ENCODE measurements at places on chromosomes 1 and 21. TPM values are rescaled to one million over a fixed set of nuclear protein-coding genes. Genes with fewer than 3 reads are reported as not detected.
A peak's percentile ranks its signal among the peaks of the same experiment; 100 is the strongest.

Gene TRIM63
- total RNA-seq = not detected

Gene OR14K1
- total RNA-seq = not detected

DNA sequence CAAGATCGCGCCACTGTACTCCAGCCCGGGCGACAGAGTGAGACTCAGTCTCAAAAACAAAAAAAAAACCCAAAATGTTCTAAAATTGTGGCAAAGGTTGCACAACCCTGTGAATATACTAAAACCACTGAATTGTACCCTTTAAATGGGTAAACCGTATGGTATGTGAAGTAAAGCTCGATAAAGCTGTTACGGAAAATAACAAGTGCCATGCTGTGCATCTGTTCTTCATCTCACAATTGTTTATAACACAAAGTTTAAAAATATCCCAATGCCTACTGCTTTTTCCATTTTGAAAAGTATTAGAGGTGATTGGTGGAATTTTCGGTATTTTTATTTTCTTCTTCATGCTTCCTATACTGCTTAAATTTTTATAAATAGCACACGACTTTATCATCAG, 111.5 kb downstream of the ENAH start:
- DNase-seq = no peak

Gene SLC25A34
- total RNA-seq = 1.5 TPM

- DNase-seq = no peak
Measured at GRCh38 chr1:47576758-47577115, 138.9 kb downstream of the FOXD2 start.

DNA sequence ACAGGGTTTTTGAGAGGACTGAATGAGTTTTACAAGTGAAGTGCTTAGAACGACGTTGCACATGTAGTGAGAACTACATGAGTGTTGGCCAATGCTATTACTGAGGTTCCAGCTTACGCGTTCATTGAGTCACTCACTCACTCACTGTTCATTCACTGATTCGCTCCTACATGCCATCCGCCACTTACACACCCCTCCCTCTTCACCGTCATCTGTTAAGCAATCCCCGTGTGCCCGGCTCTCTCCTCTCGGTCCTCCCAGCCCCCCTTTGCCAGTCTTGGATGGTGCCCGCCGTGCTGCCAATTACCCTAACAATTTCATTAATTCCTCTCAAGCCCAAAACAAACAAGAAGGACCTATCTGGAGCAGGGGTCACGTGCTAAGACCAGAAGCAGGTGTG, 27.3 kb upstream of the EPHA2 start:
- no peak for DNase-seq

DNA sequence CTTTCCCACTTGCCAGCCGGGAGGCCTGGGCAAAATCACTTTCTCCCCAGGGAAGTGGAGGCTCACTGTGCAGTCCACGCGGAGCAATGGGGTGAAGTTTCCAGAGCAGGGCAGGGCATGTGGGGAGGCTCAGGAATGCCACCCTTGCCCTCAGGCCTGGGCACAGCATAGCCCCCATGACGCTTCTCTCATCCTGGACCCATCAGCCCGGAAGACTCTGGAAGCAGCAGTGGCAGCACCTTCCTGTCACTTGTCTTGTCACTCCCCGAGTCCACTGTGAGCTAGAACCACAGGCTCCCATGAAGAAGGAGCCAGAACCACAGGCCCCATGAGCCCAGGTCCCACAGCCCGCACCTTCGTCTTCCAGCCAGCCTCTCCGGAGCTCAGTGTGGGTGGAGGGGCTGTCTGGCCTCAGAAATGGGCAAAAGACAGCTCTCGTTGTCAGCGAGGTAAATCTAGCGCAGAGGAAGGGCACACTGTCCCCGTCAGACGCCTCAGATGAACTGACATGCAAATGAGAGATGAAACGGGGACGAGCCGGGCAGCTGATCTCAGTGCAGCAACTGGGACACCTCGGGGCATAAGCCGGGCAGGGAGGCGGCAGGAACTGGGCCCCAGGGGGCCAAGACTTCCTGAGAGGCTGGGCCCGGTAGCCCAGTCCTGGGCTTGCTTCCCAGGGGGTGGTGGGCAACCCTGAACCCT, 6.1 kb downstream of the PDE9A start:
- DNase-seq = no peak

Gene RPS6KA1
- total RNA-seq = 264 TPM

Gene ETV3L
- total RNA-seq = not detected

GRCh38 chr1:218247339-218247738, 37.8 kb upstream of the RRP15 start:
- no peak for DNase-seq

Gene PIK3R3
- 3.2 TPM for total RNA-seq

Gene VSIG8
- not detected for total RNA-seq

DNA sequence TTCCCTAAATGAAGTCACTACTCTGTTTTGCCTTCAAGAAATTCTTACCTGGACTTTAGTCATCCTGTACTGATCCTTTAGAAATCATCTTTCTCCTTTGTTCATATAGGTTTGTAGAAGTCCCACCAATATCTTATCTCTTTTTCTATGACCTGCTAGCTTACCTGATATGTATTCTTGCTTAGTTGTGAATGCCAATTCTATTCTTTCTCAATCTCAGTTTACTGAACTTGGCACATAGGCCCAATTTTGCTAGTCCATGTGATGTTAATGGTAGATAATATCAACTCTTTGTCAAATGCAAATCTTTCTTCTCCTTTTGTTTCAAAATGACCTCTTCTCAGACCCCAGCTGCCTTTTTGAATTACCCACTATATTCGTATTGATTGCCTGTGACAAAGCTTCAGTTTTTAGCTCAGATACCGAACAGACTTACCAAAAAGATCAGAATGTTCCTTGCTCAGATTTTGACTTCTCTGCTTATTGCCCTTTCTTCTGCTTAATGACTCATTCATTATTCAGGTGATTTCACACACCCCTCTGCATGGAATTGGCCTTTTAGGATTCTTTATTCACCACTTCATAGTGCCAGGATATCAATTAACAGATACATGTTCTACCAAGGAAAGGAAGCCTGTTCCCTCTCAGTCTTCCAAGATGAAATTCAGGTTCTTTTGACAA, 20.6 kb downstream of the IPO9 start:
- no peak for DNase-seq

Gene KDF1
- total RNA-seq = not detected

GRCh38 chr1:237340892-237341291, 298.9 kb downstream of the RYR2 start:
- DNase-seq = no peak

DNA sequence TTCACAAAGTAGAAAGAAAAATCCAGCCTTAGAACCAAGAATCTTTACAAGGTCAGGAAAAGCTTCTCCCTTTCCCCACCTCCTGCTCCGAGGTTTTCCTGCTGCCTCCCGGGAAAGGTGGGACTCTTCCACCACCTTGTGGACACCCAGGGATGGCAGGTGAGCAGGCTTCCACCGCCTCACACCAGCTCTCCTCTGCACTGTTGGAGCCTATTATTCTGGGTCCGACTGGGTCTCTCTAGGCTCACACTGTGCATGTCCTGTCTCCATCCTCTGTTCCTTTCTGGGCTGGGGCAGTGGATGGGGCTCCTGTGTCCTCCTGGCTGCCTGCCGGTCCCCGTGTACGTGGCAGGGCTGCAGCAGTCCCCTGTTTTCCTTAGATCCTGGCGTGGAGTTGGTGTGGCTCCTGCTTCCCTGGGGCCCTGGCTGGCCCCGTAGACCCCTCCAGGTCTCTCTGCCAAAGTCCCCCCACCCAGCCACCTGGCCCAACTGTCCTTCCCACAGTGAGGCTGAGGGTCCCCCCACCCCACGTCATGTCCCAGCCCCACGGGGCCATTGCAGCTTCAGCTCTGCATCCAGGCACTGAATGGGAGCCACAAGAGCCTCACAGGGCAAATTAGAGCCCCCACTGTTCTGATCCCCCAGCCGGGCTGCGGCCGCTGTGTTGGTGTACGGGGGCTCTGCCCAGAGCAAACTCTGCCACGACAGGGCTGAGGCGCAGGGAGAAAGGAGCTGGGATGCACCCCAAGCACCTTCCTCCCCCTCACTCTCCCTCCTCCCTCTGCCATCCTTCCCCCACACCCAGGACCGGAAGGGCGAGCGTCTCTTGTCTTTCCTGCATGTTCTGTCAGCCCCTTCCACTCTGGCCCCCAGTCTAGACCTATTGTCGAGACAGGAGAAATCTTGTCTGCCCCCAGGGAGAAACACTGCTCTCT, 3.3 kb upstream of the SLC45A1 start:
- DNase-seq = peak; percentile 83

DNA sequence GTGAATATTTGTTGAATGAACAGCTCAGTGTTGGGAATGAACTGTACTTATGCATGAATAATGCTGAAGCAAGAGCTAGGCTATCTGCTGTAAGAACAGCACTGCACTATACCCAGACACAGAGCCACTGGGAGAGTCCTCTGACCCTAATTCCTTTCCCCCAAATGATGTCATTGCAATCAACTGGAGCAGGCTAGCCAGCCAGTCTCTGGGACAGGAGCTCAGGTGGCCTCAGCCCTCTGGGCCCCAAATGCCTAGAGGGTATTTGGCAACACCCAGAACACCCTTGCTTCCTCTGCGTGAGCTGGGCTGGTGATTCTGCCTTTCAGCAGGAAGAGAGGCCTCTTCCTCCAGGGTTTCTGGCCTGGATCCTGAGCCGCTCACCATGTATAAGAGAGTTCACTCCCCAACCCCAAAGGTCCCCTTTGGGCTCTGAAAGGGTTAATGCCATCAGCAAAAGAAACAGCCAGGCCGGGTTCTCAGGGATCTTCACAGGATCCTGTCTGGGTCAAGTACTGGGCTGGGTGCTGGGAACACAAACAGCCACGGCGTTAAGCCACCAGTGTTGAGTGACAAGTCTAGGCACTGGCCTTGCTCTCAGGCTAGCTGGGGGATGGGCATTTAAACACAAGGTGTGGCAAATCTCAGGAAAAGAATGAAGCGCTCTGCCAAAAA, 3.7 kb upstream of the PADI4 start:
- DNase-seq = no peak

Gene GJA8
- not detected for total RNA-seq

- no peak for DNase-seq
Measured at GRCh38 chr1:81406292-81406999, 394.3 kb upstream of the ADGRL2 start.

DNA sequence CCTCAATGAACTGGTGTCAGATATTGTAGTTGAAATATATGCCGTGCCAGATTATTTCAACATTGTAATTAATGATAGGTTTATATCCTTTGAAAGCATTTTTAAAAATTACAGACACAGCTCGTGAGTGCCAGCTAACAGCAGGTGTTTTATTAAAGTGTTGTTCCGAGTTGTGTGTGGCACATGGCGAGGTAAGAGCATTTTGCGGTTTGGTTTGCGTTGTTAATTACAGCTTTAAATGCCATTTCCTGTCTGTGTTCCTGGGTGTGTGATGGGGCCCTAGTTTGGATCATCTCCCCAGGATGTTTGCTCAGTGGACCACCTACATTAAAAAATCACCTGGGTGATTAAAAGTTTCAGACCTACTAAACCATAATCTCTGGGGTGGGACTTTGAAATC, 97.4 kb downstream of the PRDM2 start:
- DNase-seq = no peak

- DNase-seq = no peak
Measured at GRCh38 chr1:168146626-168147025, 9.9 kb upstream of the GPR161 start.

Gene OPRD1
- total RNA-seq = not detected

GRCh38 chr1:118097622-118098348, 87.2 kb downstream of the SPAG17 start:
- DNase-seq = peak; percentile 12

DNA sequence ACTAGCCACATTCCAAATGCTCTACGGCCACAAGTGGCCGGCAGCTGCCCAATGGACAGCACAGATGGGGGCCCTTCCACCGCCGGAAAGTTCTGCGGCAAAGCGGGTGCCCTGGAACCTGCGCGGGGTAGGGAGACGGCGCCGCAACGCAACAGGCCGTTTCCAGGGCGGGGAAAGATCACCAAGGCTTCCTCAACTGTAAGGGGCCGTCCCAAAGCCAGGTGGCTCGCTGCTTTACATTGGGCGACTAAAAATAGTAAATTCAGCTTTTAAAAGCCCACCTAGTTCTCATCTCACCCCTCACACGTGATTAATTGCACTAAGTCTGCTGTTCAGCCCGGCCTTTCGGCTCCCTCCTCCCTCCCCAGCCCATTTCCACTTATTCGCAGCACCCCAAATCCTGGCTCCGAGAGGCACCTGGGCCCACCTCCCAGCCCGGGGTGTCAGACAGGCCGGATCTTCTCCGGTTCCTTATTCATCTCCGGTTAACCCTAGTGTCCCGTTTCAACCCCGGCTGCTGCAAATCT, 643 bp downstream of the CFAP298 start:
- peak; percentile 82 for DNase-seq

Gene FOXO6
- total RNA-seq = not detected

Gene TMEM200B
- total RNA-seq = 0.72 TPM

- no peak for DNase-seq
Measured at GRCh38 chr1:2976180-2976562, 45.1 kb upstream of the ACTRT2 start.

Gene GJA5
- not detected for total RNA-seq

GRCh38 chr1:205484985-205485967, 19.2 kb upstream of the CDK18 start:
- peak; percentile 91 for DNase-seq

- DNase-seq = peak; percentile 55
Measured at GRCh38 chr1:88936760-88937342, 45.5 kb upstream of the GTF2B start.

- peak; percentile 83 for DNase-seq
Measured at GRCh38 chr1:17201201-17202021, 3.5 kb upstream of the PADI1 start.

Measured in activated CD4-positive, alpha-beta T cell treated with anti-CD3 and anti-CD28 coated beads, Interleukin-2, amount 10 ng/mL, durations not matched to agents 24 days and 14 days (primary cell).